Activated CD8-positive, alpha-beta memory T cell treated with anti-CD3 and anti-CD28 coated beads, Interleukin-2, amount 10 ng/mL, durations not matched to agents 7 days and 5 days (primary cell): ENCODE measurements at places on chromosomes 2 and 18. TPM values are rescaled to one million over a fixed set of nuclear protein-coding genes. Genes with fewer than 3 reads are reported as not detected.

The ARHGAP15 gene
- 152 TPM for total RNA-seq

The CYP26B1 gene
- not detected for total RNA-seq

The ICOS gene
- total RNA-seq: 26.9 TPM

The AP1S3 gene
- 13.5 TPM for total RNA-seq

GRCh38 chr2:234164493-234165413, 114.3 kb downstream of the SPP2 start:
- H3K36me3 ChIP-seq: no peaks in the 10 kb centered on the region
- peaks cover 16% of the 10 kb centered on the region for H3K4me1 ChIP-seq
- no peak overlapping the region for H3K4me3 ChIP-seq
- no peak overlapping the region for H3K27ac ChIP-seq

- peaks cover 14% of the 10 kb centered on the region for H3K27me3 ChIP-seq
- H3K4me1 ChIP-seq: no peaks in the 10 kb centered on the region
- peak; percentile 35 for DNase-seq
- peaks cover under 1% of the 10 kb centered on the region for H3K36me3 ChIP-seq
Measured at GRCh38 chr2:26454561-26455001, 23.3 kb downstream of the OTOF start.

- H3K4me3 ChIP-seq: no peak overlapping the region
Measured at GRCh38 chr2:129087133-129087813, 768.6 kb upstream of the HS6ST1 start.

DNA sequence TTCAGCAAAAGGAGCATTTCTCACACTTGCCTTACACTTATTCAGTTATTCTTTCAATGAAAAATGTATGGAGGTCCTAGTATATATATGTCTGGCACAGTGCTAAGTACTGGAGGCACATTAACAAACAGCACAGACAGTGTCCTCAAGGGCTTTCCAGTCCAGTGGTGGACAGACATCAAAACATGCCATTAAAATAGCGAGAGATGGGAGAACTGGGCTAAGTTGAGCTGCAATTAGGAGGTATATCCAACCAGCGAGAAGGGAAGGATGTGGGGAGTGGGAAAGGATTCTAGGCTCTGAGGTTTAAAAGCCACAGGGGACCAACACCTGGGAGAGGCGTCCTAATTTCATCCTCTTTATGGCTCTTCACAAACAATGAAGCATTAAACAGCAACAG, 127.5 kb upstream of the TTC39C start:
- DNase-seq: no peak
- no peaks in the 10 kb centered on the region for H3K27me3 ChIP-seq
- H3K4me3 ChIP-seq: no peak overlapping the region
- H3K36me3 ChIP-seq: peaks cover 3% of the 10 kb centered on the region
- peaks cover 18% of the 10 kb centered on the region for H3K4me1 ChIP-seq

DNA sequence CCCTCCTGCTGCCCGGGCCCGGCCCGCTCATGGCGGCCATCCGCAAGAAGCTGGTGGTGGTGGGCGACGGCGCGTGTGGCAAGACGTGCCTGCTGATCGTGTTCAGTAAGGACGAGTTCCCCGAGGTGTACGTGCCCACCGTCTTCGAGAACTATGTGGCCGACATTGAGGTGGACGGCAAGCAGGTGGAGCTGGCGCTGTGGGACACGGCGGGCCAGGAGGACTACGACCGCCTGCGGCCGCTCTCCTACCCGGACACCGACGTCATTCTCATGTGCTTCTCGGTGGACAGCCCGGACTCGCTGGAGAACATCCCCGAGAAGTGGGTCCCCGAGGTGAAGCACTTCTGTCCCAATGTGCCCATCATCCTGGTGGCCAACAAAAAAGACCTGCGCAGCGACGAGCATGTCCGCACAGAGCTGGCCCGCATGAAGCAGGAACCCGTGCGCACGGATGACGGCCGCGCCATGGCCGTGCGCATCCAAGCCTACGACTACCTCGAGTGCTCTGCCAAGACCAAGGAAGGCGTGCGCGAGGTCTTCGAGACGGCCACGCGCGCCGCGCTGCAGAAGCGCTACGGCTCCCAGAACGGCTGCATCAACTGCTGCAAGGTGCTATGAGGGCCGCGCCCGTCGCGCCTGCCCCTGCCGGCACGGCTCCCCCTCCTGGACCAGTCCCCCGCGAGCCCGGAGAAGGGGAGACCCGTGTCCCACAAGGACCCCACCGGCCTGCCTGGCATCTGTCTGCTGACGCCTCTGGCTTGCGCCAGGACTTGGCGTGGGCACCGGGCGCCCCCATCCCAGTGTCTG, 767 bp downstream of the RHOB start:
- peak; percentile 59 for DNase-seq
- H3K27ac ChIP-seq: peak overlapping the region; percentile 46
- peaks cover 6% of the 10 kb centered on the region for H3K4me1 ChIP-seq

GRCh38 chr18:62186499-62186773, 420 bp downstream of the PIGN start:
- H3K4me3 ChIP-seq: peak overlapping the region; percentile 99
- H3K36me3 ChIP-seq: peaks cover 18% of the 10 kb centered on the region
- no peaks in the 10 kb centered on the region for H3K27me3 ChIP-seq
- H3K27ac ChIP-seq: peak overlapping the region; percentile 95
- DNase-seq: no peak
- peaks cover 48% of the 10 kb centered on the region for H3K4me1 ChIP-seq

DNA sequence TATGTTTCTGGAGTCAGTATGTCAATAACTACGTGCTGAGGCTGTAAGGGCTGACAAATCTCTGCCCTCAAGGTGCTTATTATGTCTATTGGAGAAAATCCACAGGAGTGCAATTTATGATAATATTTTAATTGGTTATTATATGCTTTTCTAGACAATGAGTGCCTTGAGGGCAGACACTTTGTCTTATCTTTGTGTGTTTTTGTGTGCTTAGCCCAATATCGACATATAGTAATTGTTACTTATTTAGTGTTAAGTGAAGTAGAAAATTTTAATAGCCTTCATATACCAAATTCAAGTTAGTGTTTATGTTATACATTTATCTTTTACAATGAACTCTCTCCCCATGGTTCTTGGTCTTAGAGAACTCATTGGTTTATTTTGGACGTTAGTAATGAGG, 118.9 kb downstream of the WDR7 start:
- no peak for DNase-seq
- no peaks in the 10 kb centered on the region for H3K4me1 ChIP-seq
- no peak overlapping the region for H3K27ac ChIP-seq
- H3K36me3 ChIP-seq: peaks cover 10% of the 10 kb centered on the region
- H3K27me3 ChIP-seq: no peaks in the 10 kb centered on the region
- H3K4me3 ChIP-seq: no peak overlapping the region

DNA sequence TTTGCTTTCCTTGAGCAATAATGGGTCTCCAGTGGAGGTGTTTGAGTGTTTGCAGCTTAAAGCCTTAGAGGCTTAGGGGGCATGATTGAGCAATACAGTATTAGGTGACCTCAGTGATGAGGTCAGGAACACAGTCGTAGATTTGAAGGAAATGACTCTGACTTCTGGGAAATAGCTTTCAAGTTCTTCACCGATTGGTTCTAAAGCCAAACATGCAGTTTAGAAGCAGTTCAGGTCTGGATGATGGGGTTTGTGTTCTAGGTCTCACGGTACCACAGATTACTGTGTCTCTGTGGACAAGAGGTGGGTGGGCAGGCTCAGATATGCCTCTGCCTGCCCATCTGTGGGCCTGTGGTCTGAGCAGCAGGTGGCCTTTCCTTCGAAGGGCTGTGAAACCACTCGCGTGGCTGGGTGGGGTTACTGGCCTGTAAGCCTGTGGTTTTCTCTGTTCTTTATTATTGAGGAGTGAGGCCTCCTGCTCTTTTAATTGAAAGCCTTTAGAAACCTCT, 7.8 kb downstream of the MTHFD2 start:
- no peaks in the 10 kb centered on the region for H3K27me3 ChIP-seq
- H3K4me3 ChIP-seq: peak overlapping the region; percentile 65
- H3K36me3 ChIP-seq: peaks cover 68% of the 10 kb centered on the region
- peak; percentile 85 for DNase-seq
- H3K27ac ChIP-seq: peak overlapping the region; percentile 94

DNA sequence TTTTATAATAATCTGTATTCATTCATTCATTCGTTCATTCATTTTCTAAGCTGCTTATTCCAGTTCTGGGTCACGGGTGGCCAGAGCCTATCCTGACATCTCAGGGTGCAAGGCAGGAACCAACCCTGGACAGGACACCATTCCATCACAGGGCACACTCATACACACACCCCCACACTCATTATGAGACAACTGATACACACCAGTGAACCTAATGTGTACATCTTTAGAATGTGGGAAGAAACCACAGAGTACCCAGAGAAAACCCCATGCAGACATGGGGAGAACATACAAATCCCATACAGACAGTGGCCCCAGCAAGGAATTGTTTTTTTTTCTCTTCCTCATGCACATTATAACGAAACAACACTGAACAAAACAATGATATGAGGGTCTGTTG, 54.7 kb downstream of the RTN4 start:
- H3K27me3 ChIP-seq: no peaks in the 10 kb centered on the region
- no peak for DNase-seq
- H3K27ac ChIP-seq: no peak overlapping the region

- DNase-seq: no peak
- no peaks in the 10 kb centered on the region for H3K4me1 ChIP-seq
- no peaks in the 10 kb centered on the region for H3K27me3 ChIP-seq
- no peaks in the 10 kb centered on the region for H3K36me3 ChIP-seq
- H3K27ac ChIP-seq: no peak overlapping the region
Measured at GRCh38 chr2:155633887-155634570, 698.5 kb downstream of the NR4A2 start.

DNA sequence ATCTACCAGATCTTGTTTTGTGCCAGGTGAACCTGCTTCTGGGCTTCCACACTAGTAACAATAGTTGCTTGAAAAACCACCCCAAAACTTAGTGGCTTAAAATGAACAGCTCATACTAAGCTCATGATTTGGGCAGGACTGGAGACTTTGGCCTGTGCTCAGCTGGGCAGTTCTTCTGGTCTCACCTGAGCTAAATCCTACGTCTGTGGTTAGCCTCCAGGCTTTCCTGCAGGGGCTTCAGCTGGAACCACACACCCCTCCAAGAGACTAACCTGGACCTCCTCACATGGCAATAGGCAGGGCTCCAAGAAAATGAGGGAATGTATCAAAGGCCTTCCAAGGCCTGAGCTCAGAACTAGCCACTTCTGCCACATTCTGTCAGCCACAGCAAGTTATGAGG, 144.1 kb downstream of the CD8B2 start:
- H3K4me3 ChIP-seq: no peak overlapping the region
- H3K27me3 ChIP-seq: no peaks in the 10 kb centered on the region
- no peak for DNase-seq
- no peak overlapping the region for H3K27ac ChIP-seq
- no peaks in the 10 kb centered on the region for H3K36me3 ChIP-seq

- H3K27ac ChIP-seq: no peak overlapping the region
- no peak for DNase-seq
- H3K36me3 ChIP-seq: no peaks in the 10 kb centered on the region
Measured at GRCh38 chr2:122864728-122865127, 1109.3 kb downstream of the TSN start.
